DMS79 treated with DMSO at 0.1 percent for 48 hours (cell line): ENCODE measurements at places on chromosomes 4 and X.

DNA sequence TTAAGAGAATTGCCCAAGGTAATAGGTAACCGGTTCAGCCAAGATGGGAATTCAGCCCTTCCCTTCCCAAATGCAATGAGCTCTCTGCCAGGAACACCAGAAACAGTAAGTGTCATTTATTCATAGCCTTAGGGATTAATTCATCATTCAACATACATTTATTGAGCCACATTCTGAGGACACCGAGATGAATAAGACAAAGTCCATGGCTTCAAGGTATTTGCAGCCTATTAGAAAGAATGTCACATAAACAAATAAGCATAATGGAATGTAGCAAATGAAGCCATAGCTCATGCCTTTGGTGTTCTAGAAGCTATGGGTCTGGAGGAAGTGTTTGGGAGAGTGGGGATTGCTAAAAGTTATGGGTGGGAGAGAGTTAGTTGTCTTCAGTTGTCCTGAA is 6.3 kb upstream of the TAB3 start:
- no peak for DNase-seq

GRCh38 chr4:24978291-24979075 is 52.3 kb downstream of the LGI2 start:
- DNase-seq, result no peak

DNA sequence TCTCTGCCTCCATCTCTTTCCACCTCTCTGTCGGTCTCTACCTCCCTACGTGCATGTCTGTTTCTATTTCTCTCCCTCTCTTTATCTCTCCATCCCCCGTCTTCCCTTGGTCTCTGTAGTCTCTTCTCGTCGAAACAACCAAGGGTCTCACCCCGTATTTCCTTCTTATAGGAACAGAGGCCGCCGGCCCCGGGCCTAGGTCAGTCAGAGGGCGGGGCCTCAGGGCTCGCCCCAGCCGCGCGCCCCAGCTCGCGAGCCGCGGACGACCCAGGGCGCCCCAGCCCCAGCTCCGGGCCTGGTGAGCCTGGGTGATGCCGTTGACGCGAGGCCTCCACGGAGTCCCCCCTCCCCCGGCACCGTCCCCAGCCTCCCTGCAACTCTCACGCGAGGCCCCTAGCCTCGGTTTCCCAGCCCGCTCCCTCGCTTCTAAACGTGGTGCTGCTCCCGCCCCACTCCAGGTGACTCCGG is 6.6 kb downstream of the TIMM17B start:
- DNase-seq, result no peak

DNA sequence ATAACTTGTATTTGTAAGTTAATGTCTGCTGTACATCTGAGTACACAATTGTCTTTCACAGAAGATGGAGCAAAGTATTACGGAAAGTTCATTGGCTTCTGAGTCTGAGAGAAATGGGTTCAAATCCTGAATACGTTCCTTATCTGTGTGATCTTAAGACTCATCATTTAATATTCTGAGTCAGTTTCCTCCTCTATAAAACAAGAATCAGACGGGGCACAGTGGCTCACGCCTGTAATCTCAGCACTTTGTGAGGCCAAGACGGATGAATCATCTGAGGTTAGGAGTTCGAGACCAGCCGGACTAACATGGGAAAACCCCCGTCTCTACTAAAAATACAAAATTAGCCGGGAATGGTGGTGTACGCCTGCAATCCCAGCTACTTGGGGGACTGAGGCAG is 57.8 kb downstream of the APBB2 start:
- no peak for DNase-seq

GRCh38 chr4:13836946-13837912 is 209.7 kb upstream of the BOD1L1 start:
- DNase-seq, result no peak

DNA sequence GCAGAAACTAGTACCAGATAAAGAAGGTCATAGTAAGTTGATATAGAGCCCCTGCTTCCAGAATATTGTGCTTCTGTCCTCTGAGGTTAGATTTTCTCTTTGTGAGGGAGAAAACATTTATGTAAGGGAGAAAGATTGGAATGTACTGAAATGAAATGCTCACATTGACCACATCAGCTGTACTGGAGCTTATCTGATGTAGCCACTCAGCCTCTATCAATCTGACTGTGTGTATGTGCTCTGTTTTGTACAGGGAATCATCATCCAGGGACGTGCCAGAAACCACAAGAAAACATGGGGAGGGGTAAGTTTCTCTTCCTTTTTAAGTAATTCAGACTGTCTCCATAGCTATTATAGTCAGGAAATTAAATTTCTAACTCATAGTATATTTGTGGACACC is 56.8 kb downstream of the PRRG1 start:
- no peak for DNase-seq

- DNase-seq, result no peak
Measured at GRCh38 chr4:7115557-7116340, 47.9 kb upstream of the GRPEL1 start.

DNA sequence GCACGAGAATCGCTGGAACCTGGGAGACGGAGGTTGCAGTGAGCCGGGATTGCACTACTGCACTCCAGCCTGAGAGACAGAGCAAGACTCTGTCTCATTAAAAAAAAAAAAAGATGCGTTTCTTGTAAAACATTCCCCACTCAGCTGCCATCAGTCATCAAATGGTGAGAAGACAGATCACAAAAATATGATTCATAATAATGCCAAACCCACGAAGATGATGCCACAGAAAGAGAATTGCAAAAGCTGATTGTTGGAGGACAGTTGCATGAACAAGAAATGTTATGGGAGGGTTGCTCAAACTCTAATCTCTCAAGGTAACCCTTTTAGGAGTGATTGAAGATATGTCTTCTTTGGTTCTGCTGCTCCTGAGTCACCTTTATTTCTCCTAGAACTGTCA is 21.4 kb upstream of the SMIM14 start:
- no peak for DNase-seq

DNA sequence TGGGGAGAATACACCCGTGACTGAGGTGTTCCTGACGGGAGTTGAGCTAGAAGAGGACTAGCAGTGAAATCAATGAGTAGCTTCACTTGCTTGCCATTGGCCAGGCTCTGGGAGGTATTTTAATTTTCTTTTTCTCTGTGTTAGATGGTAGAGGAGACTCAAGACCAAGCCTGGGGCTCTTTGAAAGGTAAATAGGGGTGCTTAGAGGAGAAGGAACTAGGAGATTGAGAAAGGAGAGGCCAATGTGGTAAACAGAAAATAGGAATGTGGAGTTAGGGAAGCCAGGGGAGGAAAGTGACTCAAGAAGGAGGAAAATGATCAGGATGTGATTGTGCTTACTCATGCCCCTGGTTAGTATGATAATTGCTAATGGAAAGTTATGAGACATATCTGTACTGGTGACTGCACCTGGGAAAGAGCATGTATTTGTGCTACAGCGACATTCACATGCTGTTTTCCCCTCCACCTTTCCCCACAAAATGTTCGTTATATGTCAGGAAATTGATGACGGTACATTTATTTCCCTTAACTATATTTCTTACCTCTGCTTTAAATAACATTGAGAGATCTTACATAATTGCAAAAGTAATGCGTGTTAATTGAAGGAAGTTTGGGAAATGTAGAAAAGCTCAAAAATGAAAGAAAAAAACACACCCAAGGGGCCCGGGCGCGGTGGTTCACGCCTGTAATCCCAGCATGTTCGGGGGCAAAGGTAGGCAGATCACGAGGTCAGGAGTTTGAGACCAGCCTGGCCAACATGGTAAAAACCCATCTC is 16.9 kb upstream of the LRBA start:
- no peak for DNase-seq

DNA sequence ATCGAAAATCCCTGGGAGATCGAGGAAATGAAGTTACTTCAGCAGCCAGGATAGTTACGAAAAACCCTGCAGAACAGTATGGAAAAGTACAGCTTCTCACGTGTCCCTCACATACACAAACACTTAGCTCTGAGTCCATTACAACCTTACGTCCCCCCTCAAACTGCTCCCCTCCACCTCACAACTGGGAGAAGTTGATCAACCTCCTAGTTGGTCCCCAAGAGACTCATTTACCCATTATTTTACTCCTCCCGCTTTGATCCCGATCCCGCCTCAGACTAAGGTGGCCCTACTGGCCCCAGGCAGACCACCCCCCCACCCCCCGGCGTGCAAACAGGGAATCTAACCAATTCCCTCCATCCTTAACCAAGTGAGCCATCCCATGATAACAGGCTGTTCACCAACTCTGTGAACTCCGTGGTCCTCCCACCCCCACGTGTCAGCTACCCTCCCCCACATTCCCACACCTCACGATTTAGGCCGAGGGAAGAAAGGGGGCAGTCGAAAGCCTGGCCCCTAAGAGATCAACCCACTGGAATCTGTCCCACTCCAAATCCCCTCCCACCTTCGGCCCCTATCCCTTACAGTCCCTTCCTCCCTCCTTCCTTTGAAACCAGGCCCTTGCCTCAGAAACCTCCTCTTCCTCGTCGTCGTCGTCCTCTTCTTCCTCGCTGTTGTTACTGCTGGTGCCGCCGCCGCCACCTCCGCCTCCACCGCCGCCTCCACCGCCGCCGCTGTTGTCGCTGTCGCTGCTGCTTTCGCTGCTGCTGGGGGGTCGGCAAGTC is 755 bp downstream of the ANKRD17 start:
- DNase-seq, result no peak

DNA sequence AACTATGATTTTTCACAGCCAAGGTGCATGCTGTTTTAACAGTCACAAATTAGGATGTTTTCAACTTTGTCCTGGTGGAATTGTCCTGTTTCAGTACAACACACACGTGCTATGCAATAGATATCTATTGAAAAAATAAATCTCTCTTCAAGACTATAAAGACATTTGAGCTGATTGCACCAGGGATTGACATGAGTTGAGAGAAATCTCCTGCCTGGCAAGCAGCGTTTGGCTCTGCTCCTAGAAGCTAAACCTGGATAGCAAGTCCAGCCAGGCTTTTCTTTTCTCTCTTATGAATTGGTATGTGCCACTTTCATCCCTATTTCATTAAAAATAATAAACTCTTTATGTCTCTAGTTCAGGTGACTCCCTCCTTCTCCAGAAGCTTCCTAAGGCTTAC is 16.6 kb upstream of the NPNT start:
- no peak for DNase-seq

DNA sequence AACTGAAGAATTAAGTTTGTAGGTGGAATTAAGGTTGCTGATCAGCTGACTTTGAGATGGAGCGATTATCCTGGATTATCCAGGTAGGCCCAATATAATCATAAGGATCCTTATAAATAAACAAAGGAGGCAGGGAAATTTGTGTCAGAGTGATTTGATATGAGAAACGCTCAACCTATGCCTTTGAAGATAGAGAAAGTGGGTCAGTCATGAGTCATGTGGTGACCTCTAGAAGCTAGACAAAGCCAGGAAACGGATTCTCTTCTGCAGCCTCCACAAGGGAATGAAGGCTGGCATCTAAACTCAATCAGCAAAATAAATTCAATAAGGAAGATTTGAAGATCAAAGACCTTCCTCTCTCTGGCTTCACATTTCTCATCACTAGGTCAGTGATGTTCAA is 41.5 kb upstream of the SMIM10 start:
- no peak for DNase-seq

DNA sequence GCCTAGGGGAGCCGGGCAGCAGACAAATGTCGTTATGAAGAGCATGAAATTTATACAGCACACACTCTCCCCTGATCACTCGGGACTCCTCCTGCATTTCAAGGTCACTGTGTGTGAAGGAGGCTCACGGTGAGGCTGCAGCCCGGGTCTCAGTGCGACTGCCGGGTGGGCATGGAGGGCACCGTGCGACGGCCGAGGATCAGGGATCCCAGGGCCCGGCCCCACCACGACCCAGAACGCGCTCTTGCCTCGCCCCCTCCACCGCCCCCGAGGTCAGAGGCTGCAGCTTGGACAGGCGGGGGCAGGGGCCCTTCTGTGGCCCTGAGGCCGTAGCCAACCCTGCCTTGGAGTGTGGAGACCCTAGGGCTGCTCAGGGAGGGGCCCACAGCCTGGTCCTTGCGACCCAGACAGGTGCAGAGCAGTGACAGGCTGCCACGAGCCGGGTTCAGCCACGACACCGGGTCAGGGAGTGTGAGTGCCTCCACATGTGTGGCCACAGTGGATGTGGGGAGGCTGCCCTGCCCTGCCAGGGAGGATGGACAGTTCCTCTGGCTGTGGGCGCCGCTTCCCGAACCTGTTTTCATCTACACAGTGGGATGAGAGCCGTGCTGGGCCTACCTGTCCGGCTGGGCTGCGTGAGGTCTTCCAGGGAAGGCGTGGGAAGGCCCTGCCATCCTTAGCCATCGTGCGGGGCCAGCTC is 89.3 kb upstream of the NKX1-1 start:
- DNase-seq, result no peak

GRCh38 chr4:158811704-158812103 is 42.9 kb downstream of the FNIP2 start:
- no peak for DNase-seq

DNA sequence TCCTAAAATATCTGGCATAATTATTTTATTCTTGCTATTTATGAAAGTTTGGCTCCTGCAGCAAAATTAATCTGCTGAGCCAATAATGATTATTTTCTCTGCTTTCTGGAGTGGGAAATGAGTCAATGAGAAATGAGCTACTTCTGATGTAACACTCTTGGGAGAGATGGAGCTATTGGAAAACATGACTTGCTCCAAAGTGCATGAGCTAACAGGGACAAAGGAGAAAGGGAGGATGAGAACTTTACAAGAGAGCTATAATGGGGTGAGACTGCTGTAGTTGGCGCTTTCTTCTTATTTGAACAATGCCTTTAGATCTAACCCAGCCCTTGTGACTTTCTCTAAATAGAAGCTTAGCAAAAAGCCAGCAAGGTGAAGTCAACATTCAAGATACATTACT is 615.1 kb downstream of the ANKRD50 start:
- no peak for DNase-seq

DNA sequence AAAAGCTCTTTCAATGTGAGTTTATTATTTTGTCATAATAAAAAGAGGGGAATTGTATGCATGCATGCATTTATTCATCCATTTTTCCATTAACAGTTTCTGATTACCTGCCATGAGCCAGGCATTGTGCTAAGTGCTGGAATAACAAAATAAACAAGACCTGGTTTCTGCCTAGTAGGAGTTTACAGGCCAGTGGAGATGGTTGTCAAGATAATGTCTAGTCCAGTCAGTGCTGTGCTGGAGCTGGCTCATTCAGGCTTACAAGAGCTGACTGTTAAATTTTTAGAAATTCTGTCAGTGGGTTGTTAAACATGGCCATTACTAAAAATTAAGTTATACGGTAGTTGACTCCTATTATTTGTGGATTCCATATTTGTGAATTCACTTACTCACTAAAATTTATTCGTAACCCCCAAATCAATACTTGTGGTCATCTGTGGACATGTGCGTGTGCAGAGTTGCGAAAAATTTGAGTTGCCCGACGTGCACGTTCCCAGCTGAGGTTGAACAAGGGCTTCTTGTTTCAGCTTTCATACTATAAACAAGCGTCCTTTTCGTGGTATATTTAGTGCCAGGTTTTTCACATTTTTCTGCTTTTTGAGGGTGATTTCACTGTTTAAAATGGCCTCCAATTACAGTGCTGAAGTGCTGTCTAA is 172.3 kb upstream of the RPS6KA3 start:
- no peak for DNase-seq

- no peak for DNase-seq
Measured at GRCh38 chrX:43741843-43742573, 85.9 kb downstream of the MAOA start.

DNA sequence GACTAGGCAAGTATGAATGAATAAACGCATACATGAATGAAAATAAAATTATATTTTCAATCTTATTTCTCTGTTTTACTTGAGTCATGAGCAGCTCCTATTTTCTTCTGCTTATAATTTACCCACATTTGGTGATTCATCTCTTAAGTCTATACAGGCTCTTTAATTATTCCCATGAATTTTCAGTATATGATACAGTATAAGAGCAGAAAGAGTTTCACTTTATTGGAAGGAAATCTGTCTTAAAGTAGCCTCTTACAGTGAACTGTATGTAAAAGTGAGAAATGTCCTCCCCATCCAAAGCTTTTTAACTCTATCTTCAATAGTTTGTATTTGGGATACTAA is 50.8 kb downstream of the TMEM165 start:
- DNase-seq, result no peak
